ENCODE measurements at places on chromosomes 12 and 14.

DNA sequence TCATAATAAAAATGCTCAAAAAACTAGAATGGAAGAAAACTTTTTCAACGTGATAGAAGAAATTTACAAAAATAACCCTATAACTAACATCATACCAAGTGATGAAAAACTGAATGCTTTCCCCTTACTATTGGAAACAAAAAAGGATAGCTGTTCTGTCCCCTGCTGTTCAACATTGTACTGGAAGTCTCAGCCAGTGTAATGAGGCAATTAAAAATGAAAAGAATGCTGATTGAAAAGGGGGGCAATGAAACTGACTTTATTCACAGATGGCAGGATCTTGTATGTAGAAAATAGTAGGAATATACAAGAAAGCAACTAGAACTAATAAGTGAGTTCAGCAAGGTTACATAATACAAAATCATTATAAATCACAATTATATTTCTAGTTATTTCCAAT lies 337.9 kb upstream of the KITLG start:
- no peak for DNase-seq

GRCh38 chr12:48979602-48980388 lies 1.7 kb downstream of the WNT1 start:
- DNase-seq: no peak

DNA sequence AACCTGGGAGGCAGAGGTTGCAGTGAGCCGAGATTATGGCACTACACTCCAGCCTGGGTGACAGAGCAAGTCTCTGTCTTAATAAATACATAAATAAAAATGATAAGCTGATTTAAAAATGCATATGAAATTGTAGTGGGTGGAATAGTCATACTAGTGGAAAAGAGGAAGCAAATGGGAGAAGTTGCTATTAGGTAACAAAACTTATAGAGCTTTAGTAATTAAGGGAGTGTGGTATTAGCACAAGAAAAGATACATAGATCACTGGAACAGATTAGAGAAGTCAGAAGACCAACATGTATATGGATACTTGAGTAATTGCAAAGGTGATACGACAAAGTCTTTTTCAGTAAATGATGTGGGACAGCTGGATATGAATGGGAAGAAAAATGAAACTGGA lies 26.5 kb downstream of the TECPR2 start:
- no peak for DNase-seq

DNA sequence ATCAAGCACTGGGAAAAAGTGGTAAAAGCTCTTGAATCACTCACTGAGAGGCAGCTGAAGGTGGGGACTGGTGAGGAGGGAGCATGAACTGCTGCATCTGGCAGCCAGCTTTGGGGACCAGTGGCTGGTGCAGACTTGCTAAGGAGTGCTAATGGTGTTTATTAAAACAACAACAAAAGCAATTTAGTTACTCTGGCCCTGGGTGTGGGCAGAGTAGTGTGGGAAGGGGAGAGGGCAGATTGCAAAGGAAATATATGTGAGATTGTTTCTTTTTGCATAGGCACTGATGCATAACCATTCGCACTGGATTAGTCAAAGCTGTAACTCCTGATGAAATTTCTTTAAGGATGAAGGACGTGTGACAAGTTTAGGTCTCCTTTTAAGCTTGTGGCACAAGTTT lies 8.1 kb downstream of the TXNRD1 start:
- no peak for DNase-seq

GRCh38 chr14:76846331-76847047 lies 20.3 kb downstream of the LRRC74A start:
- no peak for DNase-seq

DNA sequence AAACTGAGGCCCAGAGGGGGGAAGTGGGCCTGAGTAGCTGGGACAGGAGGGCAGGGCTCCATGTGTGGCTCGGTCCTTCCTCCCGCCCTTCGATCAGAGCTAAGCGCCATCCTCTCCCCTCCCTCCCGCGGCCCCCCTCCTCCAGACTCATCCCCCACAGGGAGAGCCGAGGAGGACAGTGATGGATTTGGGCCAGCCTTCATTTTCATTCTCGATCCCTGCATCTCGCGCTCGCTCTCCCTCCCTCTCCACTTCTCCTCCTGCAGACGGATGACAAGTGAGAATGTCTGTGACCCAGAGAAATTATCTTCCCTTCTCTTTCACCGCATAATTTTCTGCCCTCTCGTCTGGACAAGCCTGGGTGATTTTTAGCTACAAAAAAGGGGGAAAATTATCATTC lies 183.3 kb downstream of the RBM19 start:
- DNase-seq: no peak

DNA sequence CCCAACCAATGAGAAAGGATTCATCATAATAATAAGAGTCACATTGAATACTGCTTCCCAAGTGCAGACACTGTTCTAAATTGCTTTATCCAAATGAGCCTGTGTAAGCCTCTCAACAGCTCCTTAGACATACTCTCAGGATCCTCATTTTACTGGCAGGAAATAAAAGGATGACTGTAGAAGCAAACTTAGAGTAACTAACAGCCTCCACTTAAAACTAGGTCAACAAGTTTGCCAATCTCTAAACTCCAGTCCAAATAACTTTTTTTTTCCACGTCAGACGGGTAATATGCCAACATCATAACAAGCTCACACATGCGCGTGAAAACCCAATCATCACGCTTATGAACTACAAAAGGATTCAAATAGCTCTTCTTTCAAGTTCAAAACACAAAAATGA lies 15.3 kb upstream of the DPF3 start:
- DNase-seq: no peak

GRCh38 chr14:81172353-81172752 lies 48.4 kb downstream of the GTF2A1 start:
- DNase-seq: no peak

- no peak for DNase-seq
Measured at GRCh38 chr12:52250048-52250990, 17.3 kb downstream of the KRT7 start.

DNA sequence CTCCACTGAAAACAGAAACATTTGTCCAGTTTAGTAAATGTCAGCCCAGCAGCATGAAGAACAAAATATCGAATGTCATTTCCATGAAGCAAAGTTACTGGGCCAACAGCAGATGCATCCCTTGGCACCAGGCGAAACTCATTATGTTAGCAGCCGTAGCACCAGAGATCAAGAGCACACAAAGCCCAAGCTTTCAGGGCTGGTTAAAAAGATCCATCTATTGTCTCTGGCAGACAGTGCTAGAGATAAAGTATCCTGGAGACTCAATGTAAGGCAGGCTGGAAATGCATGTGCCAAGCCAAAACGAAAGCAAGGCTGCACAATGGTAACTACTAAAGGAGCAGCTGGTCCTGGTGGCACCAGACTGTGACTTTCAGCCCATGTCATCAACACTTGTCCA lies 120.3 kb upstream of the PLEKHG7 start:
- no peak for DNase-seq

GRCh38 chr12:49160399-49160798 lies 28.5 kb downstream of the TUBA1A start:
- no peak for DNase-seq

DNA sequence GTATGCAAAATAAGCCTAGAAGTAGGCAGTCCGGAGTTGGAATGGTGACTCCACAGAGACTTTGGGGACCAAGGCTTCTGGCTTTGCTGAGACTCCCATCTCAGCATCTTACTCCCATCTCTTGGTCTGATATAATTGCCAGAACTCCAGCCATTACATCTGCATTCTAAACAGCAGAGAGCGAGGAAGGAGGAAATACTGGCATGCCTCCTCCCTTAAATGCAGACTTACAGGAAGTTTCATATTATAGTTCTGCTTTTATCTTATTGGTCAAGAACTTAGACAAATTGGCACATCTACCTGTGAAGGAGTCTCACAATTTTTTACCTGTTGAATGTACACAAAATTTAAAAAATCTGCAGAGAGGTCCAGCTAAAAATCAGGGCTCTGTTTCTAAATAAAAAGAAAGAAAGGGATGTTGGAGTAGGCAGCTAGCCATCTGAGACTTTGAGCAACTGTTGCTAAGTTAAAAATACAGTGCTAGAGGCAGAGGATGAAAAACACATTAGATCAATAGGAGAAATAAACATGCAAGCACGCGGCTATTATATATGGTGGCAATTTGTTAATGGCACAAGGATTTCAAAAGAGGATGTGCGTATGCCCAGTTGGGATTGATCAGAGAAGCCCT lies 209.9 kb upstream of the HMGA2 start:
- DNase-seq: no peak

GRCh38 chr12:107079172-107080011 lies 14.0 kb downstream of the CRY1 start:
- DNase-seq: no peak

DNA sequence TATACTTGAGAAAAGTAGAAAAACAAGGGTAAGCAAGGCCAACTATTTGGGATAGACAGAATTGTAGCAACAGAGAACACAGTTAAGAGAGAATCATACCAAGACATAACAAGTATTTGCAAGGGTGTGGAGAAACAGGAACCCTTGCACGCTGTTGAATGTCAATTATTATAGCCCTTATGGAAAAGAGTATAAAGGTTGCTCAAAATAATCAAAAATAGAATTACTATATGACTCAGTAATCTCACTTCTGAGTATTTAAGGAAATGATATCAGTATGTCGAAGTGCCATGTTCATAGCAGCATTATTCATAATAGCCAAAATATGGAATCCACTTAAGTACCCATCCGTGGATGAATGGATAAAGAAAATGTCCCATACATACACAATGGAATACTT lies 193.3 kb downstream of the PHLDA1 start:
- DNase-seq: no peak

DNA sequence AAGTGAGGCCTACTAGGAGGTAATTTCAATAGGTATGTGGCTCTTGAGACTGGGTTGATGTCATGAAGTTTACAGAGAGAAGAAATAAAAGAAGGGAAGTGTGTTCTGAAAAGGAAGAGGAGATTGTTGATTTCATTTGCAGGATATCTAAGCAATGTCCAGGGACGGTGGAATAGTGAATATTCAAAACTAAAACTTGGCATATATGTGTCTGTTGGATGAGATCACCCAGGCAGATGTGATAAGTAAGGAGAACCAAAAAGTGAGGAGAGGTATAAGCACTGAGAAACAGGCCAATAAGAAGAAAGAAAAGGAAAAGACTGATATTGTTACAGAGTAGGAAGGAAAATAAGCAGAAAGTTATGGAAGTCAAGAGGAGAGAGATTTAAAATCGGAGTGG lies 255.6 kb downstream of the PDZRN4 start:
- no peak for DNase-seq

- DNase-seq: no peak
Measured at GRCh38 chr14:74965486-74966153, 10.2 kb upstream of the PGF start.

Data from fibroblast of skin of left biceps (primary cell).